ENCODE measurements at places on chromosomes 3 and 15.

DNA sequence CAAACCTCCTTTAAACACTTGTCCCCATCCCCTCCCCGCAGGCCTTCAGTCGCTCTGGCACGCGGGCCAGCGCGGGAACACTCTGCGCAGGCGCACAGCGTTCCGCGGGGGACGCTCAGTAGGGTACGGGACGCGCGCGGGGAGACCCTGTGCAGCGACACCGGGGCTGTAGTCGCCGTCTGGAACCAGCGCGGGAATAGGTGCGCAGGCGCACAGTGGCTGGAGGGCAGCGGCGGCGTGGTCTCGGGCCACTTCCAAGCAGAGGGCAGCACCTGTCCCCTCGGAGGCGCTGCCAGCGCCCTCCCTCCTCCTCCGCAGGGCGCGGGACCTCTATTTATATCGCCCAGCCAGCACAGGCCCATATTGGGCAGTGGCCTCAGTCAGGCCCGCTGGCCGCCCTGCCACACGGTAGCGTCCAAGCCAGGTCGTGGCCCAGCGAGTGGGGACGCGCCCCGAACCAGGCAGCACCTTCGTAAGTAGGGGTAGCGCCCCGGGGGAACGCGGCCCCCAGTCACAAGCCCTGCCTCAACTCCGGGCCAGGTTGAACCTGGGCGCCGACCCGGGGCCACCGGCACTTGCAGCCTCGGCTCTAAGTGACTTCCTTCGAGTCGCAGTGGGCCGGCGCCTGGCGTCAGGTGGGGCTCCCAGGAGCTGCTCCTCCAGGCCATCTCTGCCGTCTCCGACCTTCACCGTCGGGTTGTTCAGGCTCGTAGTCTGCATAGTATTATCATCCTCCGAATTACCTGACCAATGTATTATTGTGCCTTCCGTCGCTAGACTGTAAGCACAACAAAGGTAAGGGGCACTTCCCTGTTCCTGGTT lies at the start of gene KBTBD12:
KBTBD12 (plus strand) TSS at position 118 of the 822 bp plus-strand sequence. CDS start 7,830 bp downstream, outside the sequence.
- no peak for DNase-seq

DNA sequence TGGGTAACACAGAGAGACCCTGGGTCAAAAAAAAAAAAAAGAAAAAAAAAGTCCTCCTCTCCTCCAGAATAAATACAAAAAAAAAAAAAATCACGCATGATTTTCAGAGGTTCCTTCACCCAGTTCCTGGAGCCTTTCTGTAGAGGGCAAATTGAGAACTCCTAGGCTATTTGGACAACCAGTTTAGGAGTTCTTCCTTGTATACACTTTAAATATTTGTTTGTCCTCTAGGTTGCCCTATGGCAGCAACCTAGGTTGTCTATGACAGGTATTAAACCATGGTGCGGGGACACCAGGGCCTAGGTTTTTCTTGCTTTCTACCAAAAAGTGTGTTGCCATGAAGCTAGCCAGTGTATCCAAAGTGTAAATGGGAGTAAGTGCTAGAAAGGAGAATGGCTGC lies 3.8 kb upstream of the ZFYVE19 start:
- DNase-seq = no peak

GRCh38 chr3:84965141-84965540 lies 6.4 kb downstream of the CADM2 start:
- DNase-seq = no peak

- DNase-seq = no peak
These were observed 11.1 kb upstream of the CHRNB4 start for GRCh38 chr15:78651930-78652615.

DNA sequence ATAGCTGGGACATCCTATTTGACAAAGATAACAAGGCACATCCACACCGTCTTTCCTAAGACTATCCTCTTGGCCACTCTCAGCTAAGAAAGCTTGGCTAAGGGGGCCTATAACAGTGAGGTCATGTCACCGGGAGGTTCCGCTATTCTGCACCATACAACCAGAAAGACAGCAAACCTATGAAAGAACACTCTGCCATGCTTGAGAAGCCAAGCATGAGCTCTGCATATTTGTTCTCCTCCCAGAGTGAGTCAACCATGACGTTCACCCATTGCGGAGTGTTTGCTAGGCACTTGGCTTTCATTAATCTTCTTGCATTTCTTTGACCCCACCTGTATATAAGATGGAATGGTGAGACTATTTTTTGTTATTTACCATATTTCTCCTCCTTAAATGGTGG lies 141.2 kb downstream of the GMNC start:
- no peak for DNase-seq

- no peak for DNase-seq
These were observed 88.7 kb upstream of the POMGNT2 start for GRCh38 chr3:43194490-43195114.

- no peak for DNase-seq
These were observed 943.9 kb downstream of the ROBO1 start for GRCh38 chr3:78823859-78824258.

DNA sequence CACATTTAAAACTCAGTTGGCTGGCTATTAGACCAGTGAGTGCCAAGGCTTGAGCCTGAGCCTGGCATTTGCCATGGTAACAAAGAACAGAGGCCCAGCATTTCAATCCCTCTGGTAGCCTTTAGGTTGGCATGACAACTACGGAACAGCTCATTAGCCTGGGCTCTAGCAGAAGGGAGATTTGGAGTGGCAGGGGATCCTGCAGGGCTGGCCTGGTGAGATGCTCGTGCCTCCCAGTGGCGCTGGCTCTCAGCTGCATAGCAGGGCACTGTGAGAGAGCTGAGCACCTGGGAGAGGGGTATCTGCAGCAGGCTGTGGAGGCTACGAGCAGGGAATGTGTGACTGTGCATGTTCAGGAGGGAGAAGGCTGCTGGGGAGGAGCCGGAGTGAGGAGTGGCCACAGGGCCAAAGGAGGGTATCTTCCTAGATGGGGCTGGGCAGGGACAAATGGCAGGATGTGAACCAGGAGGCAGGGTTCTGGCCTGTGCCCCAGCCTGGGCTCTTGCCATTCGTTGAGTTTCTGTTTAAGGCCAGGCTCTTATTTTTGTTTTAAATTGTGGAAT lies 5.6 kb upstream of the ABTB1 start:
- no peak for DNase-seq

- DNase-seq = no peak
These were observed 2.2 kb downstream of the ABCC5 start for GRCh38 chr3:184015381-184016019.

GRCh38 chr3:113643583-113643982 lies 52.9 kb downstream of the USF3 start:
- no peak for DNase-seq

DNA sequence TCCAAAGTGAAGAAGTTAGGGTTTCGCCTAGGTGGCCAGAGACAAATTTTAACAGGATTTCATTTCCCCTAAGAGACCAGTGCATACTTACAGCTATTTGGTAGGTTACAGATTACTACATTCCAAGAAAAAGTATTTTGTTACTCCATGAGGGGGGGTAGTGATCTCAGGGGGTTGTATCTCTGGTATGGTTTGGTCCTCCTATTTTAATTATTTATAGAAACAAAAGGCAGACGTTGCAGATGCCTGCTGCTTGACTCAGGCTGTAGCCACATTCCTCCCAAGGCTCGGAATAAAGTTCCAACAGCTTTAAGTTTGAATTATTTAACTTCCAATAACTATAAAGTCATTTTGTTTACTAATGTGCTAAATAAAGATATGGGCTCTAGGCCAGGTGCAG lies 1.3 kb upstream of the TRIM59 start:
- no peak for DNase-seq

DNA sequence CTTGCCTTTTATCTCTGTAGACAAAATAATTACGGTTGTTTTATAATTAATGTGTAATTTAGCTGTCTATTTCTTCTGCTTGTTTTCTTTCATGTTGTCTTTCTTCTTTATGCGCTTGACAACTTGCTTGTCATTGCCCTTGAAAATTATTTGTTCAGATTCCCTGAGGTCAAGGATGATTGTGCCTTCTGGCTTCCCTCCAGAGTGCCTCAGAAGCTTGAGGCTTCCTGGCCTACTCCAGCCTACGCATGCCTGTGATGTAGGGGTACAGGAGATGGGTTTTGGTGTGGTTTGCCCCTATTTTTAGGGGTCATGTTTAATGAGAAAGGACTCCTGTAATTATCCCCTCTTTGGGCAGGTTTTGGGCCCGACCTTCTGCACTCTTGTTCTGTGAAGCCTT lies 231.5 kb downstream of the SV2B start:
- no peak for DNase-seq

GRCh38 chr3:38139191-38139590 lies 730 bp downstream of the MYD88 start:
- no peak for DNase-seq

- no peak for DNase-seq
These were observed 116.6 kb upstream of the TSC22D2 start for GRCh38 chr3:150291515-150291914.

DNA sequence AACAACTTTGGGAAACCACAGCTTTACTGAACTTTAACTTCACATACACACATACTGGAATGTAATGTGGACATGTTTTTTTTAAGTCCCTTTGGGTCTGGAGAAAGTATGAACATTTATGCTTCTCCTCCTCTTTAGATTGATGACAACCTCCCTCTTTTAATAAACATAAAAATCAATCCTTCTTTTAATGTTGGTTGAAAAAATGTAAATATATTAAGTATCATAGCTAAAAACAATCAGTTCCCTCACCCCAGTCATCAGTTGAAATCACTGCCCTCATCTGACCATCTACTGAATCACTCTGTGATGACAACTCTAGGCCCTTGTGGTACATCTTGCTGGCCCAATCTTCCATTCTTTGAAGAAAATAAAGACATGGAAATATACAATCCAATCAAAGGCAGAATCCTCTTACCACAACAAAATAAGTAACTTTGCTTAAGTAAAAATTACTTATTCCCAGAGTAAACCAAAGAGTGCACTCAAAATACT lies 6.4 kb downstream of the AAGAB start:
- DNase-seq = no peak

DNA sequence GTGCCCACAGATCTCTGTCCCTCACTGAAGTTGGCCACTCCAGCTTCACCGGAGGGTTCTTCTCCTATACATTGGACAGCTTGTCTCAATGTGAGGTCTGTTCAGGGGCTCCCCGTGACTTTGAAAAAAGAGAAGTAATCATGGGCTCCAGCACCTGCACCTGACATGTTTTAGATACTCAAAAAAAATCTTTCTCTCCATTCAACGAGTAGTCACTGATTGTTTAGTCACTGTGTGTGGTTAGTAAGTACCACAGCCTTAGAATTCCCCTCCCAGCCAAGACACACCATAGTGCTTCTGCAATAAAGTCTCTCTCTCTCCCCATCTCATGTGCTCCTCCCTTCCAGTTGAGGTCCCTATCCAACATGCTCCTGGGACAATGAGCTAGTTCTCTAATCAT lies 18.6 kb downstream of the CCR9 start:
- no peak for DNase-seq

DNA sequence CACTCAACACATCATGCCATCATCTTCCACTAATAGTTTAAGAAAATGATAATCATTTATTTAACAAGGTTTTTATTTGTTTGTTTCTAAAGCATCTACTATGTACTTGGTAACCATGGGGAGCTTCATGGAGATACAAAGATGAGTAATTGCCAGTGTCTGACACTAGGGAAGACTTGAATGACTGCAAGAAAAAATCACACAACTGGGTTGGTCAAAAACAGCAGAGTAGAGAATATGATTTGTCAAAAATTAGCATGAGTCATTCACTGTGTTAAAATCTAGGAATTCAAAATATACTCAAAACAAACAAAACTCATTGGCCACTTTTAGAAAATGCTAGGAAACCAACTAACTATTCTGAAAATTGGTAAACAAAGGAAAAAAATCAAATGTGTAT lies 6.3 kb downstream of the BNC1 start:
- DNase-seq = no peak

DNA sequence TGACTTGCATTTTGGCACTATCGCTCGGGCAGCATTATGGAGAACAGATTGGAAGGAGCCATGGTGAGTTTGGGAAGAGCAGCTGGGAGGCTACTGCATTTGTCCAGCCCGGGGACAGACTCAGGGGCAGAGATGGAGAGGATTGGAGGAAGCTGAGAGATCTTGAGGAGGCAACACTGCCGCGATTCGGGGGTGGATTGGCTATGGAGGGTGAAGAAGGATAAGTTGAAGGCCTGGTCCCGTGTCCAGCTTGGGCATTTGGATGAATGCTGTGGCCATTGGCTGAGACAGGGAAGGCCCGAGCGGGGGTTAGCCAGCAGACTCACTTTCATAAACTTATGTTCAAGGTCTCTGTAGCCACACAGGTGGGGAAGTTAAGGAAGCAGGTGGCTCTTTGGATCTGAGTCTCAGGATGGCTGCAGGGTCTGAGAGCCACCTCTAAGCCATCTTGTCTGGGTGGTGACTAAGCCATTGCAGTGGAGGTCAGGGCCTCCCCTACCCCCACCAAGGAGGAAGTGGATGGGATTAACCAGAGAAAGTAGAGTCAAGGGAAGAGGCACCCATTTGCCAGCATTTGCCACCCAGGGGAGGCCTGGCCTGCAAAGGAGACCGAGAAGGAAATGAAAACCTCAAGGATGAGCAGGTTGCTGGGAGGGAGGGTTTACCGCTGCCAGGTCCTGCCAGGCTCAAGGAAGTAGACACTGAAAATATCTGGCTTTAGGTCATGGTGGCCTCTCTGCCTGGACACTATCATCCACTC lies 144.0 kb upstream of the TLE3 start:
- DNase-seq = no peak

DNA sequence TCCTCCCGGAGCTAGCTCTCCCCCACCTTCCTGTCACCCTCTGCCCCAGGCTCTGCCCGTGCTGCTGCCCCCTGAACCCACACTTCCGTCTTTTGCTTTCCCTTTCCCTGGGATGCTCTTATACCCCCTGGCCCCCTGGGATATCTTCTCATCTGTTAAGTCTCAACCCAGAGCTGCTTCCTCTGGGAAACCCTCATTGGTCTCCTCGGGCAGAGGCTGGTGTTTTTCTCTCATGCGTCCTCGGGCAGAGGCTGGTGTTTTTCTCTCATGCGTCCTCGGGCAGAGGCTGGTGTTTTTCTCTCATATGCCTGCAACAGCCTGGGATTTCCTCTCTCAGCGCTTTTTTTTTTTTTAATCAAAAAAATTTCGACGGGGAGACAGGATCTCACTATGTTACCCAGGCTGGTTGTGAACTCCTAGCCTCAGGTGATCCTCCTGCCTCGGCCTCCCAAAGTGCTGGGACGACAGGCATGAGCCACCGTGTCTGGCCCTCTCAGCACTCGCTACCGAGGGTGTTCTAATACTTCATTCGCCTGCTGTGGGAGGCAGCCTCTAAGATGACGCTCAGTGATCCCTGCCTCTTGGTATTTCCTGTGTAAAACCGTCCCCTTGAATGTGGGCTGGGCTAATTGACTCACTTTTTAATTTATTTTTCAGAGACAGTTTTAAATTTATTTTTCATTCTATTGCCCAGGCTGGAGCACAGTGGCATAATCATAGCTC lies 62.7 kb upstream of the TFRC start:
- no peak for DNase-seq

GRCh38 chr3:102057781-102058421 lies 208.6 kb downstream of the NFKBIZ start:
- DNase-seq = no peak

Measured in stimulated activated CD8-positive, alpha-beta memory T cell treated with anti-CD3 and anti-CD28 coated beads, Interleukin-12 subunit alpha, Interleukin-12 subunit beta, amount 100 ng/mL, for 4 hours (primary cell).